ENCODE measurements at places on chromosomes 11 and 22. TPM values are rescaled to one million over a fixed set of nuclear protein-coding genes. Genes with fewer than 3 reads are reported as not detected.

DNA sequence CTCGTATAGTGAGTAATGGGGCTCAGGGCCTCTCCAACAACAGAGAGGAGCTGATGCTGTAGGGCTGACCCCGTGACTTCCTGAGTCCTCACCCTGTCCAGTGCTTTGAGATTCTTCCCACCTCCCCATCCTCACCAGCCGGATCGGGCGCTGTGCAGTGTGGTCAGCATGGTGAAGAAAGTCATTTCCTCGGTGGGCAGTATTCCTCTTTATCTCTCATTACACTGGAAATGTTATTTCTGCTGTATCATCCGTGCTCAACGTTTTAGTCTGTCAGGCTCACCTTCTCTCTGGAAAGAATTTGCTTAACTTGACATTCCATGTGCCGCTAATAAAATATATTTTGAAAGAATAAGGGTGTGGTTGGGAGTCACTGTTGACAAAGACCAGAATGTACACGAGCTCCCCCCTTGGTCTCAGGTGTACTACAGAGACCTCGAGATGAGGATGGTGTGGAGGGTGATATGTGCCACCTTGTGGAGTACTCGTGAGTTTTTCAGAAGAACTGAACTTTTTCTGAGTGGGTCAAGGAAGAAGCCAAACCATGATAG is 25.7 kb upstream of the SCGB1A1 start:
- no peak for DNase-seq

DNA sequence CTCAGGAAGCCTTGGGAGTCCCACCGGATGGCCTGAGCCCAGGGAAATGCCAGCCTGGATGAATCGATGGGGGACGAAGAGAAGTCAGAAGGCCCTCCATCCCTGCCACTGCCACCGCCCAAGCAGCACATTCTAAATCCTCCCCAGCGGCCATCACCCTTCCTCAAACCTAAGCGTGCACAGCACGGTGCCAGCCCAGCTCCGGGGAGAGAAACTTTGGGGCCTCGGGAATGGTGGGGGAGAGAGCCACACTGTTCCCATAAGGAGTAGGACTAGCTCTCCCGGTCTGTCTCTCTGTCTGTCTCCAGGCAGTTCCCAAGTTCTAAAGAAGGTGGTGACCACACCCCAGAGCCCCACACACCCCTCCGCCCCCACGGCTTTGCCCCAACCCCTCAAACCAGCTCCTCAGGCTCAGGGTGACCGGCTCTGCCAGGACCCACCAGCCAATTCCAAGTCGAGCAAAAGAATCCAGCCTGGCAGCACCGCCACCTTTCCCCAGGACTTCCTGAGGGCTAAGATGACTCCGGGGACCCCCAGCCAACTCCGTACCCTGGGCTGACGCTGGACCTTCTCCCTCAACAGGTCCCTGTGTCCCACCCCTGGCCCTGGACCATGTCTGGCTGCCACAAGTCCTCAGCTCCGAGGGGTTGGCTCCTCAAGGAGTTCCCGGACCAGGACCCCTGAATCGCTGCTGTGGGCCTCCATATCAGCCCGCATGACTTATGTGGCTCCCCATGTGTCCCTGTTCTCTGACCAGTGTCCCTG is 2.7 kb downstream of the AHNAK start:
- DNase-seq, result no peak

DNA sequence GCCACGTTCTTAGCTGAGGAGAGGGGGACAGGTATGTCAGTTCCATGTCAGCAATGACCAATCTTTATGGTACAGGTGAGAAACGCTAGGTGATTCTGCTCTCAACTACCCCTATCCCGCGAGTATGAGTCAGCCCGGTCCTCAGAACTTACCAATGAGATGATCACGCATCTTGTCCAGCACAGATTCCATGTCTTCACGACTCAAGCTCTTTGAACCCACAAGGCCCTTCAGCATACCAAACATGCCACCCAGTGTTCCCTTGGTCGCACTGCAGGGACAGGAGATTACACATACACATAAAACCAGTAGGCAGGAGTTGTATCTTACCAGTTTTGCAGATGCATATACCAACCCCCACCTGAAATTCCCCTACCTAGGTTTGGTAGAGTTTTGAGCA is 2.9 kb downstream of the SRPRA start:
- no peak for DNase-seq

Gene GLB1L2
- total RNA-seq, result 14.8 TPM

DNA sequence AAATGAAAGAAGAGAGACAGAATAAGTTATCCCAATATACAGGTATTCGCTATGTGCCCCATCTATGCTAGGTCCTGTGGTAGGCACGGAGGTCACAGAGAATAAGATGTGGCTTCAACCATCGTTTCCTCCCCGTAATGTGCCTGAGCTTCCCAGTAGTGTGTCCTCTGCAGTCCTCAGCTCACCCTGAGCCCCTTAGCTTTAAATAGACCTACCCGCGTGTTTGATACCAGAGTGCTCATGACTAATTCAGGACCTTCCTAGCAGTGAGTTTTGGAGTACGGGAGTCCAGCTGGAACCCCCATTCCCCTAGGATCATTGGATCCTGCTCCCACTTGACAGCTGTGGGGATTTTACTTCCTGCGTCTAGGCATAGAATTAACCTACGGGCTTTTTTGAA is 37.5 kb upstream of the SYN3 start:
- DNase-seq, result no peak

Gene SYT8
- not detected for total RNA-seq

Gene DCDC1
- total RNA-seq, result 0.21 TPM

DNA sequence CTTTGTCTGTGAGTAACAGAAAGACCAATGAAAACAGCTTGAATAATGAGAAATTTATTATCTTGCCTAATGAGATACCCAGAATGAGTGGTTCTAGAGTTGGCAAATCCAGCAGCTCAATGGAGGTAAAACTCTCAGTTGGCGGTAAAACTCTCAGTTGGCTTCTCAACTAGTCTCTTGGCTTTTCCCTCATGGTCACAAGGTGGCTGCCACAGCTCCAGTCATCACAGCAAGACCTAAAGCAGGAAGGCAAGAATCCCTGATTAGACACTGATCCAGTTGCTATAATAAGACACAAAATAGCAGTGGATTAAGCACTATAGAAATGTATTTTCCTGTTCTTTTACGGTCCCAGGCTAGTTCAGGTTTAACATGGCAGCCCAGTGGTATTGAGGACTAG is 37.5 kb upstream of the TSPAN18 start:
- DNase-seq, result no peak

Gene C11orf91
- total RNA-seq, result not detected

Gene SAA1
- total RNA-seq, result 5.8 TPM

GRCh38 chr11:111699579-111700156 is 66.5 kb downstream of the PPP2R1B start:
- DNase-seq, result no peak

DNA sequence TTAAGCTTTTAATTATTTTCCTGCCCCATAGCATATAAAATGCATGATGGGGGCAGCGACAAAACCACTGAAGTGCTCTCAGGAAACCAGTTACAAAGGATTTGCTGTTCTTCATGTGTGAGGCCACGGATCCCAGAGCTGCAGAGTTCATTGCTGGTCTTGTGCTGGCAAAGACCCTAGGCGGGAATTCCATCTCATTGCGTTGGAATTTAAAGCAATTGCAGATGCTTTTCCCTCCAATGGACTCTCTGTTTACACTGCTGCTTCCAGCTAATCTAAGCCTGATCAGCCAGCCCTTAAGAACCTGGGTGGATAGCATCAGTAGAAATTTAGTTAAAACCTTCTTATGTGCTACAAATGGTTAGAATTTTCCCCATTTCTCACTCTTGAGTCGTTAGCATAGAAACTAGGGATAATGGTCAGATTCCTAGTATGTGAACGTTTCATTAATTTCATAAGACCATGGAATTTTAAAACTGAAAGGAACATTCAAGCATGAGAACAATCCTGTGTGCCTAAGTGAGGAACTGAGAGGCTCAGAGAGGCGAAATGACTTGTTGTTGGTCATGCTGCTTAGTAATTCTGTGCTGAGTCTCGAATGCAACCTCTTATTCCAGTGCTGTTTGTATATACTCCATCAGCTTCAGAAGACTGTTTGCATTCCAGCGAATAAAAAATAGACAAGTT is 36.1 kb upstream of the ADSL start:
- DNase-seq, result no peak

Gene CDC42BPG
- total RNA-seq, result 12.8 TPM

Gene GRM5
- 0.17 TPM for total RNA-seq

Gene NCAPD3
- total RNA-seq, result 18.6 TPM

Gene APOL2
- total RNA-seq, result 44.4 TPM

DNA sequence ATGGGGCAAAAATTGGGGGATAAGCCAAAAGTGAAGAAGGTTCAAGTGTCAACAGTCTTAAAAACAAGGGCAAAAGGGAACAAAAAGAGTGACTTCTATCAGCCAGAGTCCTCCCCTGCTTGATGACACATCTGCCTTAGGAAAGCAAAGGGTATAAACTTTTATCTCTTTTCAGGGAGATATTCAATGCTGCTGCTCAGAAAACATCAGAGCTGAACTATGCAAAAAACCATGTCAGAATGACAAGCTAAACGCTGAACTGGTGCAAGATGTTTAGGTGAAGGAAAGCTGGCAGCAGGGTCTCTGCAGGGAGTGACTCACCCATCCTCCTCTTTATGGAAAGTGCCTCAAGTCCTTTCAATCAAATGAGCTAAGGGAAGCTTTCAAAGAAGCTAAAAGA is 24.7 kb downstream of the ALG9 start:
- DNase-seq, result no peak

Gene KIF18A
- total RNA-seq, result 1.9 TPM

DNA sequence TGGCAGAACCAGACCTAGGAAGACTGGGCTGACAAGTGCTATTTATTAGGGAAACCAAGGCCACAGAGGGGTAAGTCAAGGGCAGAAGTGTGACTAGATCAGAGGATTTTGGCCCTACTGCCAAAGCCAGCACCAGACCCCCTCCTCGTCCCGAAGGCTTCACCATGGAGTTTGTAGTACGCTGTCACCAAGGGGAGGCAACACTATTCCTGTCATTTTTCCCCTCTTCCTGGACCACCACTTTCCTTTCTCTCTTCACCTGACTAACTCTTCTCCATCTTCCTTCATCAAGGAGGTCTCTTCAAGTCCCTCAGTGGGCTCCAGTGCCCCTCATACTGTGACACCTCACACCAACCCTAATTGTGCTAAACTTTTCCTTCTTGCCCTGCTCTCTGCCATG is 34.9 kb downstream of the MN1 start:
- no peak for DNase-seq

Gene IGF2
- total RNA-seq, result 8.7 TPM

GRCh38 chr11:42502151-42502550 is 809.6 kb upstream of the API5 start:
- DNase-seq, result no peak

Gene IL10RA
- 0.25 TPM for total RNA-seq

Gene TTC28
- total RNA-seq, result 13.5 TPM

- DNase-seq, result no peak
Measured at GRCh38 chr22:38355275-38355674, 38.0 kb upstream of the CSNK1E start.

- peak; percentile 54 for DNase-seq
Measured at GRCh38 chr22:40156001-40156516, 21.7 kb upstream of the TNRC6B start.

Gene CHST1
- total RNA-seq, result 2.3 TPM

GRCh38 chr11:44862558-44863101 is 88.1 kb downstream of the TP53I11 start:
- no peak for DNase-seq

DNA sequence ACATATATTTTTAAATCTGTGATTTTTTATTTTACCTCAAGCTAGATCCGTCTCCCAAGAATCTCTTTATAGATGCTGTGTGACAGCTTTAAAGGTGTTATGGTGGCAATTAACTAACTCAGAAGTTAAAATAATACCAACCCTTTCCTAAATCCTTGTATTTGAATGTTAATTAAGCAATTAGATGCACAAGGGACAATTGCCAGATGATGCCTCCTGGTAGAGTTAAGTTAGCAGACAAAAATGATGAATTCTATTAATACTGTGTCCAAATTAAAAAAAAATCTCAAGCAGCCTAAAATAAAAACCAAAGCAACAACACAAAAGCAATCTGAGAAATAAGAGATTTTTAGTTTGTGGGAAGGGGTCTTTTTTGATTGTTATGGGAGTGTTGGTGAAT is 78.9 kb downstream of the FANCF start:
- no peak for DNase-seq

GRCh38 chr11:19666951-19667350 is 45.7 kb upstream of the NAV2 start:
- DNase-seq, result no peak

GRCh38 chr11:44766112-44766971 is 39.6 kb downstream of the TSPAN18 start:
- DNase-seq, result no peak

GRCh38 chr22:45227645-45228400 is 12.9 kb downstream of the KIAA0930 start:
- no peak for DNase-seq

DNA sequence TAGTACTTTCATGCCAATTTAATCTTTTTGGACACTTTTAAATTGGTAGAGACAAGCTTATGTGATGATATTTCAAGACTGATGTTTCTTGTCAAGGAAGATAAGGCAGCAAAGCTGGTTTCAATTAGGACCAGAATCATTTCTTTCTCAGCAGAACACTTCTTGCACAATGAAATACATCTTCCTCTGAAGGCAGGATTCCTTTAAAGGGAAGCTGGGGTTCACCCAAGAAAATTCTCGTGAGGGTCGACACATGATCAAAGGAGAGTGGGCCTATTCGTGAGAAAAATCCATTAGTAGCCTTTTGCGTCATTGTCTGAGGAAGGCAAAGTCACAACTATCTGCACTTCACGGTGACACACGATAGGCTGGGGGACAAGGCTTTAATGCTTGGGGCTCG is 17.6 kb downstream of the TTC12 start:
- no peak for DNase-seq

Gene MS4A1
- total RNA-seq, result not detected

Gene CADM1
- total RNA-seq, result 41.7 TPM

GRCh38 chr11:71198141-71198822 is 54.1 kb downstream of the SHANK2 start:
- no peak for DNase-seq

Gene GLB1L3
- total RNA-seq, result 0.75 TPM

GRCh38 chr11:5290106-5290505 is 11.6 kb downstream of the OR51B4 start:
- DNase-seq, result no peak

DNA sequence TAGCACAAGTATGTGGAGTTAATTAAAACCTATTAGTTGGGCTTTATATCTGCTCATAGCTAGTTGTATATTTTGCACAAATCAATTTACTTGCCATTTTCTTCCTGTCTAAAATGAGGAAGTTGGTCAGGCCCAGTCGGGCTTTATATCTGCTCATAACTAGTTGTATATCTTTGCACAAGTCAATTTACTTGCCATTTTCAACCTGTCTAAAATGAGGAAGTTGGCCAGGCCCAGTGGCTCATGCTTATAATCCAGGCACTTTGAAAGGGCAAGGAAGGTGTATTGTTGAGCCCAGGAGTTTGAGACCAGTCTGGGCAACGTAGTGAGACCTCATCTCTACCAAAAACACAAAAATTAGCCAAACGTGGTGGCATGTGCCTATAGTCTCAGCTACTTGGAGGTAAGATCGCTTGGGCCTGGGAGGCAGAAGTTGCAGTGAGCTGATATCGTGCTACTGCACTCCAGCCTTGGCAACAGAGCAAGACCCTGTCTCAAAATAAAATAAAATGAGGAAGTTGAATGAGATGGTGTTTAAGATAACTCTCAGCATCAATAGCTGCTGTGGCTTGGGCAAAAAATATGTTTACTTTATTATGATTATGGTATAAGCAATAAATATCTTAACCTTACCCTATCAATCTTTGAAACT is 1558.6 kb upstream of the RAG2 start:
- DNase-seq, result no peak

GRCh38 chr22:47168900-47169800 is 406.7 kb downstream of the TBC1D22A start:
- no peak for DNase-seq

GRCh38 chr22:45240810-45241631 is at the start of gene KIAA0930:
KIAA0930 (minus strand) TSS chr22:45240894; CDS start chr22:45240703, 191 bp downstream.
- no peak for DNase-seq

- DNase-seq, result no peak
Measured at GRCh38 chr11:824942-825341, 2.8 kb upstream of the CRACR2B start.

Data from kidney epithelial cell (primary cell).